ENCODE measurements at places on chromosomes 6 and 20.

DNA sequence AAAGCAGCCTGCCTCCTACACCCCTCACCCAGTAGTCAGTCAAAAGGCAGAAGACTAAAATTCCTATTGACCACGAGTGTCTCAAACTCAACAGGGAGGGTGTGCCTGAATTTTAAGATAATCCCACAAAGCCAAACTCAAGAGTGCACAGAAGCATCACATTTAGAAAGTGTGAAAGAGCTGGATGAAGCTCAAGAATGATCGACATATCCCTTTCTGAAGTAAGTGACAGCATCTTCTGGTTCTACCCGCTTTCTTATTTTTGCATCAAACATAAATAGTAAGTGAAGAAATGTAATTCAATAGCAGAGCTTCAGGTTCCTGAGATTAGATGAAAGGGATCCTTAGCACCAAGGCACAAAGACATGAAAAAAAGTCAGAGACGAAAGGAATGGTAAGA is 64.5 kb upstream of the BACH2 start:
- no peak for DNase-seq

DNA sequence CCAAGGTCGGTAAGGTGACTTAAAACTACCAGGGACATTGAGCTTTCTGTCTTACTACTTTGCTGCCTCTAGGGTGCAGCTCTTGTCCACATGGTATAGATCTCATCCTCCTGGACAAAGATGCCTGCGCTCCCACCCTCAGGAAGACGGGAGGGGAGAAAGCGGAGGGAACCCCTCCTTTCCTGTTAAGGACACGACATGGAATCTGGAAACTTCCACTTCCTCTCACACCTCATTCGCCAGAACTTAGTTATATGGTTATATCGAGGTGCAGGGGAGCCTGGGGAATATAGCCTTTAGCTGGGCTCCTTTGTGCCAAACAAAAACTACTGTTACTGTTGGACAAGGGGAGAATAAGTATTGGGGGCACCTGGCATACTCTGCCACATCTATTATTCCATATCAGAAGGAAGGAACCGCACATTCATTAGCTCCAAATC is 224.3 kb upstream of the TSHZ2 start:
- no peak for DNase-seq

DNA sequence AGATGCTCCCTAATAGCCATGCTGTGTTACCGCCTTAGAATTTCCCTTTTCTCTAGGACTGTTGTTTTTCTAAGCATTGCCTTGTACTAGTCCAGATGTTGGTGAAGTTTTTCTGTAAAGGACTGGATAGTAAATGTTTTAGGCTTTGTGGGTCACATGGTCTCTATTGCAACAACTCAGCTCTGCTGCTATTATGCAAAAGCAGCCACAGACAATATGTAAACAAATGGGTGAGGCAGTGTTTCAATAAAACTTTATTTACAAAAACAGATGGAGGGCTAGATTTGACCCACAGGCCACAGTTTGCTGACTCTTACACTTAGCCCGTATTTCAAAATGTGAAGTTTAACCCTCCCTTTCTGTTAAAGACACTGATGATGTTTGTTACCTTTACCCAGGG is 207.6 kb upstream of the MYLIP start:
- peak; percentile 41 for DNase-seq

DNA sequence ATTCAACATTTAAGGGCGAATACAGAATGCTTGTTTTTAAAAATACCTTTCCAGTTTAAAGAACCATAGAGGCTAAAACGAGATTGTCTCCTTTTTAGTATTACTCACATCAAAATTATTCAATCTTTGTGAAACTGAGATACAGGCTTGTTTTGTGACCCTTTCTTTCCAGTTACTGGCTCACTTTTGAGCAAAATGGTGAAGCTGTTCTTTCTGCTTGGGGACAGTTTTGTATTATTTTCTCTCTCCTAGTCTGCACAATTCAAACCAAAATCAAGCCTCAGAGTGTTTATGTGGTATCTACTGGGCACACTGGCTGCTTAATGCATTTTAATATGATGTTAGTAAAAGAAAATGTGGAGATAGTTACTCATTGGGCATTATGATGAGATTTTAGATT is 36.5 kb downstream of the HIVEP1 start:
- DNase-seq = no peak

GRCh38 chr6:134920422-134920821 is 29.5 kb downstream of the ALDH8A1 start:
- no peak for DNase-seq

DNA sequence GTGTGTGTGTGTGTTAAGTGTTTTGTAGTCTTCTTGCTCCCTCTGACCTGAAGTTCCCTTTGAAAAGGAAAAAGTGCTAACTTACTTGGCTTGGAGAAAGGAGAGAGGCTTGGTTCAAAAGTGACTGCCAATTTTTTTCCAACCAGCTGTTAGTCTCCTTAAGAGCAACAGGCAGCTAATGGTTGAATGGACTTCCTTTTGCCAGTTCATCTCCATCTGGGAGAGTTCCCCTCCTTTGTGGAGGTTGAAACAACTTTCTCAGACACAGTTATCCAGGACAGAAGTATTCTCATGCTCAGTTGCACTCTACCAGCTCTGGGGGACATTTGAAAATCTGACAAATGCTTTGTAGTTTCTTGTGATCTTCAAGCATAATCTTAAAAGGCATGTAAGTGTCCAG is 4.5 kb downstream of the RIPOR2 start:
- DNase-seq = no peak

- DNase-seq = no peak
These were observed 107.7 kb upstream of the PHACTR1 start for GRCh38 chr6:12608874-12609273.

DNA sequence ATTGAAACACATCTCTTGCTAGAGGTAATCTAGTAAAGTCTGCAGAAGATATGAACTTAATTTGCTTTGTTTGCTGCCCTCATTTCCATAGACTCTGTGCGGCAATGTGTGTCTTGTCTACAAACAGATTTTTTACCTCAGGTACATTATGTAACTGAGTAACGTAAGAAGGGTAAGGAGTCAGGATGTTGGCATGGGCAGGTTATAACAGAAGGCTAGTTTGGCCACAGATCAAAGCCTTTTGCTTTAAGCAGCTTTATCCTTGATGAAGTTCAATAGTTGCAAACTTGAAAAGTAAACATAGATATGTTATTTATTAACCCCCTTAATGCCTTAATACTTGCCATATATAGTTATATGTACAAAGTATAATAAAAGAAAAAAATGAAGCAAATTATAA is 391.6 kb upstream of the FKBP1C start:
- DNase-seq = no peak

DNA sequence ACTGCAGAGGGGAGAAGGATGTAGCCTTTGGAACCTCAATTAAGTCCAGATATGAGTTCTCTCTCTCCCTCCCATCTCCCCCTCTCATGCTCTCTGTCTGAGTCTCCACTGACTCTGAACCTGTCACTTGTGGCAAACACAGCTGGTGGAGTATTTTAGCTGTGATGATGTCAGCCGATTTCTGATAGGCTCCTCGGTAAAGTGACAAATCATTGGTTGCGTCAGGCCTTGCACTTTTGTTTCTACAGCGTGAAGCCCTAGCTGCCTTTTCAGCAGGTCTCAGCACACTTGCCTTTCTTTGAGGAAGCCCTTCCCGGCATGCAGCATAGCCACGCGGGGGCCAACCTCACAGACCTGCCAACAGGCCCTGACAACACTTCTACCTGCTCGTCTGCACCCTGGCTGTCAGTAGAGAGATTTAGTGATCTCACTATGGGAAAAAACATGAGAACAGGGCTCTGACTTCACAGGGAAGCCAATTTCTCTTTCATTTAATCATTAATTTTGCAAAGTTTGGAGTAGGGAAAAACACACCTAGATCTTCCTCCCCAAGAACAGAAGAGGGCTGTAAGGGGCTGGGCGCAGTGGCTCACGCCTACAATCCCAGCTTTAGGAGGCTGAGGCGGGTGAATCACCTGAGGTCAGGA is 84.4 kb downstream of the GMPR start:
- DNase-seq = peak; percentile 93

GRCh38 chr6:138105880-138106664 is 1.1 kb downstream of the PERP start:
- DNase-seq = no peak

DNA sequence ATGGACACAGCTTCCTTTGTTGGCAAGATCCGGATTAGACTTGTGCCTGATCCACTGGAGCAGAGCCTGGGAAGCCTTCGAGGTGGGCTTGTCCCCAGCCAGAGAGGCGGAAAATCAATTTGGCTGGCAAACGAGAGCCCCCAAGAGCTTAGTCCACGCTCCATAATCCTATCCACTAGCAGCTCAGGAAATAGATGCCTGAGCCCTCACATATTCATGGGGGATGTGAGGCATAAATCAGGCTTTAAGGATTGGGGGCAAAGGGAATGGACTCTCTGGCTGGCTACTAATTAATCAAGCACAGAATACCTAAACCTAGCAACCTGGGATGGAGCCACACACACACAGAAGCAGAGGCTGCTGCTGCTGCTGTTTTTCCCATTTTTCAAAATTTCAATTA is 137.9 kb downstream of the PKHD1 start:
- no peak for DNase-seq

GRCh38 chr20:21029341-21029740 is 76.8 kb downstream of the LINC00237 start:
- no peak for DNase-seq

- DNase-seq = no peak
These were observed 180.6 kb upstream of the TENT5A start for GRCh38 chr6:81933089-81933488.

- peak; percentile 73 for DNase-seq
These were observed 58.6 kb upstream of the RNF144B start for GRCh38 chr6:18328540-18328939.

DNA sequence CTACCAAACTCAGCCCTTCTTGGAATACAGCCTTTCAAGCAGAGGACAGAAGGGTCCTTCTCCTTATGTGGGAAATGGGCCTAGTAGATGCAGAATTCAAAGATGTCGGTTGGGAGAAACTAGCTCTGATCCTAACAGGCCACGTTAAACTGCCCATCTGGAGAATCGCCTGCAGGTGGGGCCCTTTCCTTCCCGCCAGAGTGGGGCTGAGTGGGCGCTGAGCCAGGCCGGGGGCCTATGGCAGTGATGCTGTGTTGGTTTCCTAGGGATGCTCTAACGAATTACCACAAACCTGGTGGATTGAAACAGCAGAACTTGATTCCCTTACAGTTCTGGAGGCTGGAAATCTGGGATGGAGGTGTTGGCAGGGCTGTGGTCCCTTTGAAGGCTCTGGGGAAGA is 9.1 kb downstream of the MAPK13 start:
- no peak for DNase-seq

GRCh38 chr6:5771759-5772390 is 234.8 kb downstream of the NRN1 start:
- DNase-seq = no peak

DNA sequence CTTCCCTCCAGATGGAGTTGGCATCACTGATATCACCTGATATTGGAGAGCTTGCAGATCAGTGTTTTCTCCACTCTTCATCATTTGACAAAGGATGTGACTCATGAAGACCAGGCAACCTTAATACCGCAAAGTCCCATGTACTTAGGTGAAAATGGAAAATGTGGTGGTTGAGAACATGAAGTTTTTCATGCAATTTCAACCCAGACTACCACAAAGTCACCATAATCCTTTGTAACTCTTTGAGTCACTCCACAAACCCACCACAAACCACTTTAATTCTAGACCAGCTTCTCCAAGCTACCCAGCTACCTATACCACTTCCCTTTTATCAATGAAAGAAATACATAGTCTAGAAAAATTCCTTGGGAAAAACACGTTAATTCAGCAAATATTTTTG is 7.1 kb downstream of the NHLRC1 start:
- no peak for DNase-seq

DNA sequence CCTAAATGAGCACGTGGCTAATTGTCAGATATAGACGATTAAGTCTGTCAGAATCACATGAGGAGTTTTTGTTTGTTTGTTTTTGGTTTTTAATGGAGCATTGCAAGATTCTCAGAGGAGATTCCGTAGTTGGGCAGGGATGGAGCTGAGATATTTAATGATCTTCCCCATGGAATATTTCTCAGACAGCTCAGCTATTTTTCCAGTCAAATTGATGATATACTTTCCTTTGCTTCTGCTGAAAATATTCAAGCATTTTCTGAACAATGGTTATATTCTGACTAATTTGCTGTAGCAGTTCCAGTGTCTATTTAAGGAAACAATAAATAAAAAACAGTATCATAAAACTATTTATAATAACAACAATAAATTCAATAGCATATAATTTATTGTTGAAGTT is 348.4 kb downstream of the KIF16B start:
- DNase-seq = no peak

GRCh38 chr6:29824144-29824543 is 3.5 kb upstream of the HLA-G start:
- no peak for DNase-seq

DNA sequence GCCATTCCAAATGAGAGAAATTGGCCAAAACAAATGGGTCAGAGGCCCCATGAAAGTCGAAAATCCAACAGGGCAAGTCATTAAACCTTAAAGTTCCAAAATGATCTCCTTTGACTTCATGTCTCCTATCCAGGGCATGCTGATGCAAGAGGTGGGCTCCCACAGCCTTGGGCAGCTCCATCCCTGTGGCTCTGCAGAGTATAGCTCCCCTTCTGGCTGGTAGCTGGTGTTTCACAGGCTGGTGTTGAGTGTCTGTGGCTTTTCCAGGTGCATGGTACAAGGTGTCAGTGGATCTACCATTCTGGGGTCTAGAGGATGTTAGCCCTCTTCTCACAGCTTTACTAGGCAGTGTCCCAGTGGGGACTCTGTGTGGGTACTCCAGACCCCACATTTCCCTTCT is 115.2 kb upstream of the LAMA2 start:
- no peak for DNase-seq

- no peak for DNase-seq
These were observed 245.5 kb downstream of the PACRG start for GRCh38 chr6:162973151-162973872.

DNA sequence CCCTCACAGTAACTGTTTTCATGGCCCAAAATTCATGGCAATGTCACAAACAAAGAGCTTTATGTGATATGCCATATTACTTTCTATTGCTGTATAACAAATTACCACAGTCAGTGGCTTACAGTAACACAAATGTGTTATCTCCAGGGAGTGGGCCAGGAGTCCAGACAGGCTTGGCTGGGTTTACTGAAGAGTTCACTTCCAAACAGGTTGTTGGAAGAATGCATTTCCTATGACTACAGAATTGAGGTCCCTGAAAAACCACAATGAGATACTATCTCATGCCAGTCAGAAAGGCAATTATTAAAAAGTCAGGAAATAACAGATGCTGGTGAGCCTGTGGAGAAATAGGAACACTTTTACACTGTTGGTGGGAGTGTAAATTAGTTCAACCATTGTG is 431.9 kb downstream of the PKHD1 start:
- no peak for DNase-seq

GRCh38 chr6:129009851-129010250 is 126.9 kb downstream of the LAMA2 start:
- no peak for DNase-seq

- DNase-seq = no peak
These were observed 473.5 kb upstream of the SPTLC3 start for GRCh38 chr20:12535316-12535715.

DNA sequence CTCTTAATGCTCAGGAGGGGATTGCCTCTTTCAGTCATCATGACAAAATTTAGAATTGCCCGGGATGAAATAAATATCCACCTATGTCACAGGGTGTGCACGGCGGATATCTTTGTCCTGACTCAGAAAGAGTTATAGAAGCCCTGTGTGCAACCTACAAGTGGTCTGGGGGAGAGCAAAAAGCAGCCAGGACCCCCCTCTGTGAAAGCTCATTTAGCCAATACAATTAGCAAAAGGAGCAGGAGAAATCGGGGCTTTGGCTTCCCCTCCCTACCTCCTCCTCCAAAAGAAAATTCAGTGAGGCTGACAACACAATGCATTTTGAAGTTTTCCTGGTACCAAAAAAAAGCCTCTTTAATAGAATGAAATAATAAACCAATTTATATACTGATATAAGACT is 21.8 kb downstream of the FOXA2 start:
- DNase-seq = no peak

Data from suppressor macrophage (primary cell).